ENCODE measurements at places on chromosomes 7 and 10.

DNA sequence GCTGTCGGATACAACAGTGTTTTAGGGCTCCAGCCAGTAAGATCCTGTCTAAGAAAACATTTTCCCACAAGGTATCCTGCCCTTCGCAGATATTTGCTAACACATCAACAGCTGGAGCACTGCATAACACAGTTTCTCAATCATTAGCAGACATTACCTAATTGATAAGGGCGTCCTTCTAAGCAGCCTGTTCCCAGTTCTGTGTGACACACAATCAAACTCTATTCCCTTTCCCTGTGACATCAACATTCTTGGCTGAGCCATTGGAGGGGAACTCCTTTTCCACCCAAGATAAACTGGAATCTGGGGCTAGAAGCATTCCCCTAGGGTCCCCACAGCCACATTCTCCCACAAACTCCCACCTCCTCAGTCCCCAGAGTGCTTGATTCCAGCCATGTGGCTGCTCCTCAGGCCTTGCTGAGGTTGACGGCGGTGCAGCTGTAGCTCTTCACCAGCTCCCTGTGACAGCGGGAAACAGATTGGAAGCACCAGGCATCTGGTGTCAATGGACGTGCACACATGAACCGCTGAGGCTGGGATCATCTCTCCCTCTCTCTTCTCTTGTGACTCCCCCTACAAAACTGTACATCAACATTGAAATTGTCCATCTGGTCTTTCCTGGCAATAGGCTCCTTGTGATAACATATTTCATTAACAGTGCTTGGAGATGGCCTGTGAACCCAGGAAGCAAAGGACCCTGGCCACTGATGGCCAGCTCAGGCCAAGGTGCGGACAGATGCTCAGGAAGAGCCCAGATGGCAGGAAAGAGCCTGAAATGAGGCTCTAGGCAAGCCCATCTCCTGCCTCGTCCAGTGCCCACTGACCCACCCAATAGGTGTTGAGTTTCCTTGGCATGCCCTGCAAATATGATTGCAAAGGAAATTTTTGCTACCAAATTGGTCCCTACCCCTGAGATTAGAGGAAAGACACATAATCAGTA lies 131.1 kb upstream of the TBX20 start:
- no peak for DNase-seq

GRCh38 chr10:132972986-132973902 lies 30.9 kb upstream of the CFAP46 start:
- peak; percentile 56 for DNase-seq

- no peak for DNase-seq
Observed at GRCh38 chr7:51325908-51326307, 9.3 kb upstream of the COBL start.

DNA sequence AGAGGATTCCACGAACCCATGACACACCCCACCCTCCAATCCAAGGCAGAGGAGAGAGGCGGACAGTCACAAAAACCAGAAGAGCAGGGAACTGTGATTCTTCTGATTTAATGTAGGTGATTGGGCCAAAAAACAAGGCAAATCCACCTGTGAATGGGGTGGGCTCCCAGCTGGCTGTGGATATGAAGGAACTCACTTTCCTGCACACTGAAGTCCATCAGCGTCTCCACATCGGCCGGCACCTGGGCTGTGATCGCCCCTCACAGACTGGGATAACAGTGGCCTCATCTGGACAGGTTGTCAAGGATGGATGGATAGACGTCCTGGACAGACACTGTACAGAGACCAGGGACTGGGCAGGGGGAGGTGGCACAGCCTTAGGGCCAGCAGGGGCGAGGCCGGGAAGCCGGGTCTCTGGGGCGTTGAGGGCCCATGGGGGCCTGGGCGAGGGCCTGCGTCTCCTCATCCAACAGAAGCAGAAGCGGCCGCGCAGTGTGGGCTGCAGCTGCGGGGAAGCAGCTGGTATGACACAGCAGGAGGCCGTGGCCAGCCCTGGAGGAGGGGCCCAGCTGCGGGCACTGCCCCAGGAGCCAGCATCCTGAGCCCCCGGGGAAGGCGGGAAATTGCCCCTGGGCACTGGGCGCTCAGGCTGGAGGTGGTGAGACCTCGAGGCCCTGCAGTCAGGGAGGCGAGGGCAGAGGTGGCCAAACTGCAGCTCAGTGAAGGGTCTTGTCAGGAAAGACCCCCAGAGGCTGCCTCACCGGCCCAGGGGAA lies 54.2 kb downstream of the DIP2C start:
- peak; percentile 24 for DNase-seq
